ENCODE measurements at places on chromosomes 1 and 21. TPM values are rescaled to one million over a fixed set of nuclear protein-coding genes. Genes with fewer than 3 reads are reported as not detected.

LIPI gene
- not detected for total RNA-seq

TENT5C gene
- 13.9 TPM for total RNA-seq

KRTAP11-1 gene
- total RNA-seq: not detected

ADAMTSL4 gene
- total RNA-seq: 0.23 TPM

MTOR gene
- 46.8 TPM for total RNA-seq

PALMD gene
- not detected for total RNA-seq

DENND2C gene
- 0.78 TPM for total RNA-seq

CFHR5 gene
- total RNA-seq: not detected

BMP8B gene
- total RNA-seq: 0.89 TPM

GNAT2 gene
- not detected for total RNA-seq

ZNF678 gene
- 8.4 TPM for total RNA-seq

KIF14 gene
- total RNA-seq: not detected

C8B gene
- total RNA-seq: not detected

POU3F1 gene
- total RNA-seq: 0.15 TPM

RXRG gene
- not detected for total RNA-seq

RGS5 gene
- 1.3 TPM for total RNA-seq

MCOLN3 gene
- 0.80 TPM for total RNA-seq

CELA2A gene
- not detected for total RNA-seq

EFNA3 gene
- total RNA-seq: 2.0 TPM

LHX8 gene
- total RNA-seq: not detected

Measured in CD4-positive, alpha-beta memory T cell (primary cell).